Stimulated activated CD8-positive, alpha-beta memory T cell treated with anti-CD3 and anti-CD28 coated beads, Interleukin-12 subunit alpha, Interleukin-12 subunit beta, amount 100 ng/mL, for 1 hour (primary cell): ENCODE measurements at places on chromosomes 12 and 14.

DNA sequence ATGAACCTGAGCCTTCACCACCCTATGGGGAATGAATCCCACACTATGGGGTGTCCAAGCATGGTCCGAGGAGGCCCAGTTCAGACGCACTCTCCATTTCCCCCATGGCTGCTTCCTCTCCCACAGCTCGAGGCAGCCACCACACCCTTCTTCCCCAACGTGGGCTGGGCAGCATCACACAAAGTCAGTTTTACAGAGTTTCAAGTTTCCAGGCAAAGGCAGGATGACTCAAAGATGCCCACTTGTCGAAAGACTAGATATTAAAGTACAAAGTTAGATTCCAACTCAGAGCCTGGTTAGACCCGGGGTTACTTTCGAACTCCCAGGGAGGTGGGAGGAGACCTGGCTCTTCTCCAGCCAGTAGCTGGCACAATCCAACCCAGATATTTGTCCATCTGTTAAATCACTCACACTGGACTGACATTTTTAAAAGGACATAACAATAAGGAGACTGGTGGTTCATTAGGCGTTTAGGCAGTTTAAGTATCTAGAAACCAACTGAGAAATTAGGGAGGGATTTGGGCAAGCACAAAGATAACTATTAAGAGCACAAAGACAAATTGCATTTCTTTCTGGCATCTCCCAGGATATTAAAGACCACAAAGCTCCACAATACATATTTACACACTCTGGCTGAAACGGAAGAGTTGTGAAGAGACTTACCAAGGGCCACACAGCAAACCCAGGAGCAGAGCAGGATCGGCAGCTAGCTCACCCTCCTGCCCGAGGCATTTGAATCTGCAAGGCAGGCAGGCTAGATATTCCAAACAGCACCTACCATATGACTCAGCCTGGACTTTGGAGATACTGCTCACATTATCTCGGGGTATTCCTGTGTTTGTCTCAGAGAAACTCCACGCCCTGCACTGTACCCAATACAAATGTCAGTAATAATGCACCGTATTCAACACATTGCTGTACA is 34.8 kb downstream of the TMCC3 start:
- DNase-seq: no peak

DNA sequence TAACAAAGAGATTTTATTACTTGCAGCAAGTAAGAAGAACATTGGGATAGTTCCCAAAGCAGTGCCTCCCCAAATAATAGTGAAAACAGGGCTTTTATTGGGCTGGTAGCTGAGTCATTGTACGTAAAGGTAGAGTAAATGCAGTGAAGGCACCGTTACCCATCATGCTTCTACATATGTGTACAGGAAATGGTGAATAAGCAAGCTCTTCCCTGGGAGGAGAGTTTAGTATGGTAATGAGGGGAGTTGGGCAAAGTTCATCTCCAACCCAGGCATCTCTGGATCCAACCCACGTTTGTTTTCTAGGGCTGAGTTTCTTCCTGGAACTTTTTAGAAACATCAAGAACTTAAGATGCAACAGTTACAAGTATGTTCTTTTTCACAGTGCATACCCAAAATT is 56.2 kb downstream of the KCNK13 start:
- DNase-seq: no peak

DNA sequence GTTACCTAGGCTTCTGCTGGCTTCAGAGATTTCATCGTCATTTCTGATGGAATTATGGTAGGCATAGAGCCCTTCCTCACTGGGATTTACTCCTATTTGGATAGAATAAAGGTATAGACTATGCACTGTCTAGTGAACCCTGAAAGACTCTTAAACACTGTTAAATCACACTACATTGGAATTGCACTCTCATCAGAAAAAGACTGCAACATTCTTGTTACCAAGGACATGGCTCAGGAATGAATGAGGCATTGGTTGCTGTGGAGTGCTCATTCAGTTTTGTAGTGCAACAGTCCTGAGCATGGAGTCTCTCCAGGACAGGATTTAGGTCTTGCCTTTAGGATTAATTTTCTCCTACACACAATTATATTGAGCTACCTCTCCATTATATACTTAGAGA is 483.0 kb downstream of the NRXN3 start:
- DNase-seq: no peak

DNA sequence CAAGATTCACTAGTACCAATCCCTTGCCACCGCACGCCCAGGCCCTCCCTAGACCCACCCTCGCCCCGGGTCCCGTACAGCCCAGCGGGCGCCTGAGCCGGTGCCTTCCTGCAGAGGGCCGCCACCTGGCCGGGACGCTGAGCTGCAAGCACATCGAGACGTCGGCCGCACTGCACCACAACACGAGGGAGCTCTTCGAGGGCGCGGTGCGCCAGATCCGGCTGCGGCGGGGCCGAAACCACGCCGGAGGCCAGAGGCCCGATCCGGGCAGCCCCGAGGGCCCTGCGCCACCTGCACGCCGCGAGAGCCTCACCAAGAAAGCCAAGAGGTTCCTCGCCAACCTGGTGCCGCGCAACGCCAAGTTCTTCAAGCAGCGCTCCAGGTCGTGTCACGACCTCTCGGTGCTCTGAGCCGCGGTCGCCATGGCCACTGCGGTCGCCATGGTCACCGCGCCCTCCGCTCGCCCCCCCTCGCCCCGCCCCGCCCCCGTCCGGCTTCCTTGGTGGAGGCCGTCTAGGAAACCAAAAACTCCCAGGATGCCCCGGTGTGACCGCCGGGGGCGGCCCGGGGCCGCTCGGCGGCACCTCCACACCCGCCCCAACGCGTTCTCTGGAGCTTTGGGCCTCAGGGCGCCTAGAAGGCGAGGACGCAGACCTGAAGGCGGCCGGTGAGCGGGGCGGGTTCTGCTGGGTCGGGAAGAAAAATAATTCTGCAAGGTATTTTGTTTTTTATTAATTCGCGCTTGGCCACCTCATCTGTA is 3.7 kb downstream of the REM2 start:
- peak; percentile 35 for DNase-seq

DNA sequence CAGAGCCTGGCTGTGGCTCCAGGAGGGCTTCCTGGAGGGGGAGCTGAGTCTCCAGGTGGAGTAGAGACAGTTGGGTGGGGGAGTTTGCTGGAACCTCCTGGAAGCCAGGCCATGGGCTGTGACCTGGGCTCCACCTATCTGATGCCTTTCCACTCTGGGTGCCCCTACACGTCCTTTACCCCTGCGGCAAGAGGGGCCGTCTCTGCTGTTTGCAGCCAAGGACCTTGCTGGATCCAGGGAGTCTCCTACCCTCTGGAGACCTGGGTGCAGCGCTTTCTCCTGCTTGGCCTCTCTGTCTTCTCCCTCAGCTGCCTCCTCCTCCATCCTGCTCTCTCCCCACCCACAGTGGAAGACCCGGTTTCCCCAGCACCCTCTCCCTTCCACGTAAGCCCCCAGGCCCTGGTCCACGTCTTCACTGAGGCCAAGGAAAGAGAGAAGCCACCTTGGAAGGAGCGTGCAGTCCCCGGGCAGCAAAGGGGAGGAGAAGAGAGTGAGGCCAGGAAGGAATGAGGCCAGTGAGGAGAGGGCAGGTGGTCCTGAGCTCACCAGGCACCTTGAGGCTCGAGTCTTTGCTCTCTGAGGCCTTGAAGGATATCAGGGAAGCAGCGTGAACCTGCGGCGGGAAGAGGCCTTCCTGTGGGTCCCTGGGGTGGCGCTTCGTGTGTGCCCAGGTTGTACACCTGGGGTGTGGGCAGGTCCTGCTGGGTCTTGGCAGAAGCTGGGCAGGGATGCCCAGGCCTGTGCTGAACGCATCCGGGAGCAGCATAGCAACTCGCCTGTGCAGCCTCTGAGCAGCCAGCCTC is 294.3 kb upstream of the RTL1 start:
- DNase-seq: no peak

GRCh38 chr12:95759718-95760117 is 30.8 kb downstream of the NTN4 start:
- DNase-seq: no peak

GRCh38 chr14:106845286-106846087 is 1319.1 kb downstream of the TMEM121 start:
- peak; percentile 25 for DNase-seq

DNA sequence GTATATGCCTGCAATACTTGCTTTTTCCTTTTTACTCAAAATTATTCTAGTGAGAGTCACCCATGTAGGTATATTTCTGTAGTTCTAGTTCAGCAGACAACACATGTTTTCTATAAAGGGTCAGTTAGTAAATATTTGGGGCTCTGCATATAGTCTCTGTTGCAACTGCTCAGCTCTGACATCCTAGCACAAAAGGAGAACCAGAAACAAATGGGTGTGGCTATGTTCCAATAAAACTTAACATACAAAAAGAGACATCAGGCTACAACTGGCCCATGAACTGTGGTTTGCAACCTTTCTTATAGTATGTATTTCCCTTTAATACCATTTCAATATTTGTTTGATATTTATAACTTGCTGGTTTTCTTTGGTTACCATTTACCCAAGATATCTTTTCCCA is 11.9 kb downstream of the NT5DC3 start:
- no peak for DNase-seq

GRCh38 chr14:24705840-24706239 is 71.8 kb upstream of the GZMB start:
- no peak for DNase-seq

DNA sequence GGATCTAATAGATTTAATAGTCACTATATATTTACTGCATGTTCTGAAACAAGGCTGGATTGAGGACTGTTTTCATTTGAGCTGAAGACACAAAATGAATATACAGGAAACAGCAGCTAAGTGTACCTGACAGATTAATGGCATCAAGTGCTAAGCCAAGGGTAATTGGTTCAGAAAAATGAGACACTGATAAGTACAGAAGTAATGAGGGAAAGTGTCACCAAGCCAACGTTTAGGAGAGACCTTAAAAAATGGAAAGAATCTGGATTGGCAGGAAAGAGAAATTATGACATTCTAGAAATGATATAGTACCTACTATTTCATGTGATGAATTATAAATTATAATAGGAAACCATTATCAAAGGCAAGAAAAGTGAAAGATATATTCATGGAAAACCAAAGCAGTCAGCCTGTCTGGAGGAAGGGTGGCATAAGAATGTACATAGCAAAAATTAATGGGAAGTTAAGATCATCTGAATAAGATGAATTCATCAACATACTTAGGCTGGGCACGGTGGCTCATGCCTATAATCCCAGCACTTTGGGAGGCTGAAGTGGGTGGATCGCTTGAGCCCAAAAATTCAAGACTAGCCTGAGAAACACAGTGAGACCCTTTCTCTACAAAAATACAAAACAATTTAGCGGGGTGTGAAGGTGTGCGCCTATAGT is 21.0 kb upstream of the DUSP16 start:
- no peak for DNase-seq

GRCh38 chr14:50421499-50421898 is 24.8 kb upstream of the CDKL1 start:
- DNase-seq: no peak

DNA sequence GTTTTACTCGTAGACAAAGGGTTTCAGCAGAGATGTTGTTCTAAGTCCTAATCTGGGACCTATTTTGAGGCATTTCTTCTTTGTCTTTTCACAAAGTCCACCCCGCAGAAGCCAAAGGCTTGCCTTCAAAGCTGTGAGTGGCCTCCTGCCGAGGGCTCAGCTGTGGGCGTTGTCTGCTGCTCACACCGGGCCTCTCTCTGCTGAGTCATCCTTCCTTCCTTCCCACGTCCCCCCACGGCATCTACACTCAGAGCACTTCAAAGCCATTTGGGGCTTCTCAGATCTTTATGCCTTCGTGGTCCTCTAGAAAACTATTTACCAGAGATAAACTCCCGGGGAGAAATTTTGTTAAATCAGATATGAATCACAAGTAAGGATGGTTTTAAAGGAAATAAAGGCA is 115.9 kb upstream of the TMPO start:
- peak; percentile 40 for DNase-seq

DNA sequence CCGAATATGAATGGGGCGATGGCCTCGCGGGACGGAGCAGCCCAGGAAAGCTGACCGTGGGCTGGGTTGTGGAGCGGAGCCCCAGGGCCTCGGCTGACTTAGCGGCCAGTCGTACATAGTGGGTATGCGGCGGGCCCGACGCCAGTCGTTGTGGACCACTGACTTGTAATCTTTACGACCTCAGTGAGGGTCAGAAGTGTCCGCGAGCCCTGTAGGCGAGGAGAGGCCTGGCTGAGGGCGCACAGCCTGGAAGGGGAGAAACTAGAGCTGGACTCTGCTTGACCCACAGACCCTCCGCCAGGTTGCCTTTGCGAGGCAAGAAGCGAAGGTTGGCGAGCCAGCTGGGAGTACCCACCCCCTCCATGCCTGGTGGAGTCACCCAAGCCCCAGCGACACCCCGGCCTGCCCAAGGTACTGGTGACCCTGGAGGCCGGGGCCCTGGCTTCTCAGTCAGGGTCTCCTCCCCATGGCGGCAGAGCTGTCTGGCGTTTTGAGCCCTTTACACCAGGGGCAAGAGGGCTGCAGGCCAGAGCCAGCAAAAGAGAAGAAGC is 15.6 kb upstream of the DYNC1H1 start:
- DNase-seq: no peak

DNA sequence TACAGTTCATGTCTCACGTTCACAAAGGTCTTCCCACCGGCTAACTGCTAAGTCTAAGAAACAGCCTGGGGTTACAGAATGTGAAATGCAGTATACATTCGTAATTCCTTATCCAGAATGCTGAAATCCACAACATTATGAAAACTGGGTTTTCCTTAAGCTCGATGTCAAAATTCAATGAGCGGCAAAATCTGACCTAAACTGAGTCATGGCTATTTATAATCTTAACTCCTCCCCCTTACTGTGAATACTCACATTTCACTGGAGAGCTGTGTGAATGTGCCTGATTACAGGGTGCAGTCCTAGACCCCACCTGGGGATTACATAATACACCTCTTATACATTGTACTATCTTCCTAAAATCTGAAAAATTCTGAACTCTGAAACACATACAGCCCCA is 35.3 kb downstream of the STX2 start:
- no peak for DNase-seq

DNA sequence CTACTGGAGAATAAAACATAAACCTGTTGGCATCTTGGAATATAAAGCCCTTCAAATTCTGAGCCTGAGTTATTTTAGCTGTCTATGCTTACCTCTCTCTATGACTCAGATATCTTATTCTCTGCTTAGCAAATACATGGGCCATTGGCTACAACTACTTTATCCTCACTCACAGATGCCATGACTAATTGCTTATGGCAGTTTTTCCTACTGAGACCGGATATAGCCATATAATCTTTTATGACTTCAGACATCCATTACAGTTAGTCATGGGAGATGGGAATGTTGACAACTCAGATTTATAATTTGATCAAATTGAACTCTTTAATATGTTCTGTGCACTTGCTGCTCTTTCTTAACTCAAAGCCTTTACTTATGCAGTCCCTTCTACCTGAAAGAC is 502.4 kb upstream of the ATP2B1 start:
- no peak for DNase-seq

DNA sequence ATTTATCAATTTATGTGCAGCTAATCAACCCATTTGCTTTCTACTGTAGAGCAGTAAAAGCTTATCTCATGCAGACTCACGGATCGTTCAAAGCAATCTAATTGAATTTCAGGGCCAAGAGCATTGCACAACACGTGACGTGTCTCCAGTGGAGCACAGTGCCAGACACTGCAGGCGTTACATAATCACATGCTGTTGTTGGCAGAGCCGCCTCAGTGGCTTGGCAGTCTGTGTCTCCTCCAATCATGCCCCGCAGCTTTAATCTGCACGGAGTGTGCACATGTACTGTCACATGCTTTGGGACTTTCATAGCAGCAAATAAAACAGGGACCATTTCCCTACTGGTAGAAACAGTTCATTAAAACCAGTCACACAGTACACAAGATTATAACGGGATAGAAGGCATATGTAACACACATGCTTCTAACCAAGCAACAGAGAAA is 309.3 kb downstream of the ITPR2 start:
- DNase-seq: no peak

- no peak for DNase-seq
Observed at GRCh38 chr14:52267501-52268278, at the start of gene PTGDR. PTGDR (plus strand) TSS chr14:52267698; CDS start chr14:52267815, 117 bp downstream.
